ENCODE measurements at places on chromosomes 1 and 21.

- DNase-seq, result peak; percentile 52
Observed at GRCh38 chr1:215957663-215958062, 390.6 kb downstream of the KCTD3 start.

DNA sequence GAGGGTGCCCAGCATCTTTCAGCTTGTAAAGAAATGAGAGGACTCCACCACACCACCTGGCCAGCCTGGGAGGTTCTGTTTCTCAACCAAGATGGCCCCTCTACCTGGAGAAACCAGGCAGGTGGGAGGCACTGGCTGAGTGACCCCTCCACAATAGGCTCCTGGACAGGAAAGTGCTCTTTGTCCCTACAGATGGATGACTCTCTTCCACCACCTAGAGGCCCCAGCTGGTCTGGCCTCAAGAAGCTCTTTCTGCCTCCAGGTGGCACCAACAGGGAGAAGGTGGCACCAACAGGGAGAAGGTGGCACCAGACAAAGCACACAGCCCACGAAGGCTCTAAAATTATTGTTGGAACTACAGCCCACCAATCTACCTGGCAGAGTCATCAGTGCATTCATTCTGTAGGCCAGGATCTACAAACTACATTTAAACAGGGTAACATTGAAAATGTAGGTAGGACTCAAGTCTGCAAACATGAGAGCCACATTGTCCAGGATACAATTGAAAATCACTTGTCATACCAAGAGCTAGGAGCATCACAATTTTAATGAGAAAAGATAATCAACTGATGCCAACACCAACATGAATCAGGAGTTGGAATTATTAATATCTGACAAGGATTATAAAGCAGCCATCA is 14.4 kb downstream of the TMPRSS3 start:
- DNase-seq, result peak; percentile 8

- DNase-seq, result peak; percentile 50
Observed at GRCh38 chr1:184152434-184152898, 100.9 kb downstream of the TSEN15 start.

- no peak for DNase-seq
Observed at GRCh38 chr1:14598498-14599182, at the start of gene KAZN. TSS of gene KAZN (plus strand) at chr1:14598685.

GRCh38 chr1:107139833-107140702 is 771 bp upstream of the NTNG1 start:
- DNase-seq, result peak; percentile 74

- DNase-seq, result peak; percentile 60
Observed at GRCh38 chr1:234125283-234125682, 220.8 kb downstream of the SLC35F3 start.

DNA sequence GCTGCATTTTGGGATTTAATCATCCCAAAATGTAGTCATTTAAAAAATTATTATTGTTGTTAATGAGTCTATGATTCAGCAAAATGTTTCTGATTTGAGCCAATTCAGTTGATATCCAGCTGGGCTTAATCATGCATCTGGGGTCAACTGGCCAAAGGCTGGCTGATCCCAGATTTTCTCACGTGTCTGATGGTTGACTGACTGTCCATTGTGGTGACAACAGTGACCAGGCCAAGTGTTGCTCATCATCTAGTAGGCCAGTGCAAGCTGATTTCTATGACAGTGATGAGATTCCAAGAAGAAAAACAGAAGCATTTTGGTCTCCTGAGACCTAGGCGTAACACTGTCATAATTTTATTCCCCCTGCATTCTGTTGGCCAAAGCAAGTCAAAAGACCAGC is 80.1 kb upstream of the ZC3H11B start:
- peak; percentile 23 for DNase-seq

- DNase-seq, result no peak
Observed at GRCh38 chr1:200869376-200869752, 3.4 kb upstream of the GPR25 start.

- DNase-seq, result no peak
Observed at GRCh38 chr1:91283421-91283726, 121.3 kb downstream of the HFM1 start.

DNA sequence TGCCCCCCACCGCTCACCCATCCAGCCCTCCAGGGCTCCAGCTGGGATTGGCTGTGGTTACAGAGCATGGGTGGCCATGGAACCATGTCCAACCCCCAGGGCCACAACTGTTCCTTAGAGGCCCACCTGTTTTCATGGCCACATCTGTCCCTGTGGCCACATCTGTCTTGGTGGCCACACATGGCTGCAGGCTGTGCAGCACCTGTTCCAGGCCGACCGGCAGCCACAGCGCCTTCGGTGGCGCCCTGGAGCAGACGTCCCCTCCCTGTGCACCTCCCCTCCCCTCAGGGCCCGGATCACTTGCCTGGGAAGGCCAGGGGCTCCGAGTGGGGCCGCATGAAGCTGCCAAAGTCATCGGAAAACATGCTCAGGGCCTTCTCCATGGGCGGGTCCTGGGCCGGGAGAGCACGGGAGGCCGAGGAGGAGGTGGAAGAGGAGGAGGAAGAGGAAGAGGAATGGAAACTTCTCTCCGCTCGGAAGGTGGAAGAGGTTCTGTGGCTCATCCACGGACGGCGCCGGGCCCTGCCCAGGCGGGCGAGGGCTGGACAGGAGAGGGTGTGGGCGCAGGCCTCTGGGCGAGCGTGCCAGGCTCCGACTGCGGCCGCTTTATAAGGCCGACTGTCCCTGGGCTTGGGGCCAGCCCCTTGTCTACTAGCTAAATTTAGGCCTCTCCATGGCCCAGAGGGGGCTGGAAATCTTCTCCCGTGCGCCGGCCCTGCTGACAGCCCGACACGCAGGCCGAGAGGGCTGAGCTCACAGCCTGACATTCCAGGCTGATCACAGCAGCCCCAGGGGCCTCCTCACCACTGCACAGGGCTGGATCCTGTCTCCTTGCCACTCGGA is at the start of gene HSPB7:
HSPB7 (minus strand) TSS at position 583 of the 843 bp plus-strand sequence; CDS start at position 503, 80 bp downstream.
- peak; percentile 64 for DNase-seq

DNA sequence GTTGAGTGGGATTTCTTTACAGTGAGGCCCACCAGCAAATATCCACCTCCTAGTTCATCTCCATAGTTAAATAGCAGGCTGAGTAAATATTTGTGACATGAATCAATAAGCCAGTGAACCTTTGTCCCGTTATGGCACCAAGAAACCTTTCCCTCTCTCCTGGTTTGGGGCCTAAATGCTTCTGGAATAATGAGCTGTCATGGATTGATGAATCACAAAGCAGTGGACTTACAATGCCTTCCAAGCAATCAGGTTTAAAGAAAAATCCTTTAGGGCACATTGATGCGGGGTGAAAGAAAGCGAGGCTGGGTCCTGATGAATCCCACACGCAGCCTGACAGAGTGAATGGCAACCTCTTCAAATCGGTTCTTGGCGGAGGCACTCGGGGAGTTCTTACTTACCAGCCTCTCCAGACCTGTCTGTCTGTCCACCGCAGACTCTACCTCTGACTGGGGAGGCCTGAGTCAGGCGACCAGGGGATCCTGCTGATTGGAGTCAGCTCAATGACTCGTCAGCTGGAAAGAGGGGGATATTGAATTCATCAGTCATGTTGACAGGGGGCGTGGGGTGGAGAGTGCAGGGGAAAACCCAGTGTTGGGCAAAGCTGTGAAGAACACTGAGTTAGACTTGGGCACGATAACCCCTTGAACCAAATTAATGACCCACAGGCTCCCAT is 247.3 kb downstream of the PLPP3 start:
- peak; percentile 41 for DNase-seq

- DNase-seq, result no peak
Observed at GRCh38 chr1:160521554-160521953, 1.5 kb downstream of the SLAMF6 start.

DNA sequence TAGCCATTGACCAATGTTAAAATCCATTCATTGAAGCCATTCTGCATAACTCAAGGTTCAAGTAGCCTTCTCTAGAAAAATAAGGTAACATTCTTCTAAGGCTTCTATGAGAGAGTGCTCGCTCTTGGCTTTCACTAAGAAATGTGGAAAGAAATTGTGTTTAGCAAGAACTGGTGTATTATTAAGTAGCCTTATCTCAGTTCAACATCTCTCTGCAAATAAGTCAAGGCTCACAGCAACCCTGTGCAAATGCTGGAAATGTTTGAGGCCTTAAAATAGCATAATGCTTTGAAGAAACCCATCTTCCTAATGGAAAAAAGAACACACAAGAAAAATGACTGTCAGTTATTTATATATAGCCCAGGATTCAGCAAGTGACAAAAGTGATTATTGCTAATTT is 254.1 kb upstream of the PROX1 start:
- DNase-seq, result no peak

GRCh38 chr1:232834066-232834465 is 28.9 kb downstream of the MAP10 start:
- no peak for DNase-seq

DNA sequence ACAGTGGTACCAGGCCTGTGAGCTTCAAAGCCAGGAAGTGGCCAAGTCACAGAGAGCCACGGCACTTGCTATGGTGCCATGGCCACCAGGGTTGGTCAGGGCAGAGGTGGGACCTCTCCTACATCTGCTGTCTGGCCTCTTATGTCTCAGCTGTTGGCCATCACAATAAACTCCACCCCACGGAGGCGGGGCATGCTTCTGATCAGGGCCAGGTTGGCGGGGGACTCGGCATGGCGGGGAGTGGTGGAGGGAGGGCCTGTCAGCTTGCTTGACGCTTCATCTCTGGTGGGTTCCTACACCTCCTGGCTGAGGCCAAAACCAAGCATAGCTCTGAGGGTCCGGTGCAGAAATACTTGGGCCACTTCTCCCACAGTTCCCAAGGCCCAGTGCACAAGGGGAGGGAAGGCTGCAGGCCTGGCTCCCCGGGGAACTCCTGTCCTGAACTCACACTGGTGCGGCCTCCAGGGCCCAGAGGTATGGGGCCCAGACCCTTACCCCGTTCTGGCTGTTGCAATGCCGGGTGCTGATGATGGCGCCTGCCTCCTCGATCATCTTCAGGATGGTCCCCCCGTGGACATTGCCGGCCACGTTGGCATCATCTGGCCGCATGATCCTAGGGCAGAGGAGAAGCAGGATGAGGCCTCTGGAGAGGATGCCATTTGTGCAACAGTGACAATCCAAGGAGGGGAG is 44.2 kb downstream of the ACOT7 start:
- DNase-seq, result no peak

DNA sequence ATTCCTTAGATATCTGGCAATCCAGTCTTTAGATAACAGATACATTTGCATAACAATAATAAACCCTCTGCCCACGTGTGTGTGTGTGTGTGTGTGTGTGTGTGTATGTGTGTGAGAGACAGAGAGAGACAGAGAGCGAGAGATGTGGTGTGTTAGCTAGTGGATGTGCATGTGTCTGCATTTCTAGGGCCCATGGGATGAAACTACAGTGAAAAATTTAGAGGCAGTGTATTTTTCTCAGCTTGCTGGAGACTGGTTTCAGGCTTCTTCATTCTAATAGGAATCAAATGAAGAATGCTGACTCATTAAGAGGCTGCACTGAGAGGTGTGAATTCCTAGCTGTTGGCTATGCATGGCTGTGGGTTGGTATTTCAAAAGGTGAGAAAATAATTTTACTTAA is 303.2 kb downstream of the LMX1A start:
- DNase-seq, result no peak

GRCh38 chr1:228273720-228274451 is 66.0 kb downstream of the OBSCN start:
- no peak for DNase-seq

- peak; percentile 83 for DNase-seq
Observed at GRCh38 chr1:109240158-109241152, 8.9 kb upstream of the CELSR2 start.

- DNase-seq, result no peak
Observed at GRCh38 chr1:222529916-222530315, 18.0 kb downstream of the HHIPL2 start.

- DNase-seq, result no peak
Observed at GRCh38 chr1:36284061-36284460, 22.1 kb upstream of the SH3D21 start.

DNA sequence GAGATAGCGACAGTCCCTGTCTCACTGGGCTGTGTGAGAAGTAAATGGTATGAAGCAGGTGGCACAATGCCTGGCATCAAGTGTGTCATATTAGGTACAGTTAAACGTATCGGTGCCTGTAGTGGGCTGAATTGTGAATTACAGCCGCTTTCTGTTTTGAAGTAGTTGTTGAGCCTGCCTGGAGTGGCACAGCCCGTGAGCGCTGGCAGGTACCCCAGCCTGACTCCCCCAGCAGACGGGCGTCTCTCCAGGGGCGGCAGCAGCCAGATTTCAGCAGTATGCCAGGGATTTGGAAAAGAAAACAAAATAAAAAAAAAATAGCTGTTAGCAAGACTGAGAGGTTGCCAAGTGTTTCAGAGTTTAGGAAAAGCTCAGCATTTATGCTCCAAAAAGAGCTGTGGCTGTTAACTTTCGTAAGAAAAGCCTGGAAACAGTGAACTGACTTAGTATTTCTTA is 26.6 kb upstream of the GPR153 start:
- DNase-seq, result no peak

- DNase-seq, result peak; percentile 93
Observed at GRCh38 chr1:100351095-100351887, 1.0 kb upstream of the CDC14A start.

DNA sequence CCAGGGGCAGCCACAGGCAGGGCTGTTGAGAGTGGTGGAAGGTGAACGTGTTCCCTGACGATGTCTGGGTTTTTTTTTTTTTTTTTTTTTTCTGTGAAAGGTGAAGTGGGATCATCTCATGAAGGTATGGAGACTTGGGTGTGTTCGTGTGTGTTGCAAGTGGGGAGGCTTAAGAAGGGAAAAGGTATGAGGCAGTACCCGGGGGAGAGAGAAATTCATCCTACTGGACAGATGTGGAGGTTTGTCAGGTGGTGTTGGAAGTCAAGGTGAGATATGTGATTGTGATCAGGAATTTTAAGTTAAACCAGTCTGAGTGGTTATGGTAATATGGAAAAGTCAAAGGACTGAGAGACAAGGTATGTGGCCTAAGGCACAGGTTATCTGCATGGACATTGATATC is 5.3 kb downstream of the C1orf115 start:
- no peak for DNase-seq

DNA sequence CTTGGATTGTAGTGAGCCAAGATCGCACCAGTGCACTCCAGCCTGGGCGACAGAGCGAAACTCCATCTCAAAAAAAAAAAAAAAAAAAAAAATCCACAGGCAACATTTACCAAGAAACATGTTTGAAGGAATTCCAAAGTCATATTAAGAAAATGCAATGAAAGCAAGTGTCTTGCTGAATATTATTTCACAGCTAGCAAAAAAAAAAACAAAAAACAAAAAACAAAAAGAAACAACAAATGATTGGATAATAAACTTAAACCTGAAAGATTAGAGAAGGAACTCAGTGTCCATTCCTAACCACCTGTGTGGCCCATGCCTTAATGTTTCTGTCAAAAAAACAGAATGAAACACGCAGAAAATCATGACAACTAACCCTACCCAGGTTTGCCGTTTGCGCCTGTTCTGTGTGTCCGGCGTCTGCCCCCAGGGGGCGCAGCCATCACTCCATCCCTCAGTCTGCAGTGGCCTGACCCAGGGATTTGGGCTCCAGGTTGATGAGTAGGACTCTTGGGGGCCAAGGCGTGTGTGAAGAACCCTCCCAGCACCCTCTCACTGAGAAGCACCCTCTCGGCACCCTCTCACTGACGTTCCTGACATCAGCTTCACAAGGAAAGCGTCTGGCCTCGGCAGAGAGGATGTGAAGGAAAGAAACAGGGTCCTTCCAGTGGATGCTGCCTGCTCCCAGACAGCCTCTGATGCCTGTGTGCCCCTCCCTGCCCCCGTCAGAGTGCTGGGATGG is 19.2 kb upstream of the PTTG1IP start:
- DNase-seq, result peak; percentile 44

Measured in EL (cell line).